ENCODE measurements at places on chromosomes 2 and 18.

- no peak overlapping the region for H3K4me3 ChIP-seq
- DNase-seq, result no peak
- peaks cover 75% of the 10 kb centered on the region for H3K27me3 ChIP-seq
- no peak overlapping the region for H3K27ac ChIP-seq
These were observed 41.5 kb downstream of the EPAS1 start for GRCh38 chr2:46338674-46339073.

DNA sequence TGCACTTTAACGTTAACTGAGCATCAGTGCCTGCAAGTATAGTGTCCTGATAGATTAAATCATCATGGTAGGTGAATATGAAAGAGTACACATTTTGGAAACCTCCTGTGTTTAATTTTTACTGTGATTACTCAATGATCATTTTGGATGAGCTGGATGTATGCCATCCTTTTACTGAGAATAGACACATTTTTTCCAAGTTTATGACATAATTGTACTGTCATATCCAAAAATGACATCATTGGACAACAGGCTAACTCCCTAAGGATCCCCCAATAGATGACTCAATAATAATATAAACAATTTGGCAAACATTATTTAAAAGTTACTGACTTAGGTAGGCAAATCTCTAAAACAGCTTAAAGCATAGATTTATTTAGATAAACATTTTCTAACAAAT is 410.8 kb upstream of the REG3G start:
- no peaks in the 10 kb centered on the region for H3K27me3 ChIP-seq
- H3K4me1 ChIP-seq, result no peaks in the 10 kb centered on the region
- H3K36me3 ChIP-seq, result no peaks in the 10 kb centered on the region
- DNase-seq, result no peak

DNA sequence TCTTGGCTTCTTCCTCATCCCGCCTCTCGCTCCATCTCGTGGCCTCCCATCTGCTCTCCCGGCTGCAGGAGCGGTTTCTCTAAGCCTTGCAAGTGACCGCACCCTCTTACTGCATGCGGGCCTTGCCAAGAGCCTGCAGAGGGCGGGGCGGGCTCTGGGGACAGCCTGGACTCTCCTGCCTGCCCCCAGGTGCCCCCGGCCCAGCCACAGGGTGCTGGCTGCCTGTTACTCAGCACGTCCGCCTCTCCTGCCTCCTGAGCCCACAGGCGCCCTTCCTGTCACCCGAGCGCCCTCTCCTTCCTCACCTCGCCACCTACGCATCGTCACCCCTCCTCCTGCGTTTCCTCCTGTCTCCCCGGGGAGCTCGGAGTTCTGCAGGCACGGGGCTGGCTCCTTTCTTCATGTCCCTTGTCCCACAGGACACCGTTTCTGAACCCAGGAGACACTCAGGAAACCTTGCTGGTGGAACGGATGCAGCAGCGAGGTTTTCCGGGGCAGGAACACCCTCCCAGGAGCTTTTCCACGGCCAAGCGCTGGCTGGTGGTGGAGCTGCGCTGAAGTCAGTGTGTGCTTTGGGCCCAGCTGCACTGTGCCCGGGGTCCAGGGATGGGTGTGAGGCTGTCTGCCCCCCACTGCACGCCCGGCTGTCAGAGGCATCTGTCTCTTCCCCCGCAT is 28.5 kb downstream of the HPCAL1 start:
- peaks cover 28% of the 10 kb centered on the region for H3K36me3 ChIP-seq
- peak; percentile 85 for DNase-seq
- H3K27me3 ChIP-seq, result peaks cover 6% of the 10 kb centered on the region
- peaks cover 76% of the 10 kb centered on the region for H3K4me1 ChIP-seq
- peak overlapping the region; percentile 85 for H3K4me3 ChIP-seq
- peak overlapping the region; percentile 93 for H3K27ac ChIP-seq

DNA sequence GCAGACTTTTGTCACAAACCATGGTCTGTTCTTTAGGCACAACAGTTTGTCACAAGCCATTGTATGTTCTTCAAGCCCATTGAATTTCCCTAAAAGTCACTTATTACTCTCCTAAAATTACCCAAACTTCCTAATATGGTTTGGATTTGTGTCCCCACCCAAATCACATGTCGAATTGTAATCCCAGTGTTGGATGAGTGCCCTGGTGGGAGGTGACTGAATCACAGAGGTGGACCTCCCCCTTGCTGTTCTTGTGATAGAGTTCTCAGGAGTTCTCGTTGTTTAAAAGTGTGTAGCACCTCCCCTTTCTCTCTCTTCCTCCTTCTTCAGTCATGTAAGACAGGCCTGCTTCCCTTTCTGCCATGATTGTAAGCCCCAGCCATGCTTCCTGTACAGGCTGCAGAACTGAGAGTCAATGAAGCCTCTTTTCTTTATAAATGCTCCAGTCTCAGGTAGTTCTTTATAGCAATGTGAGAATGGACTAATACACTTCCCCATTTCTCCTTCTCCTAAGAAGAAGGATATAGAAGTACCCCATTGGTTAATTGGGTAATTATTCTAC is 11.2 kb upstream of the GYPC start:
- H3K4me1 ChIP-seq, result peaks cover 5% of the 10 kb centered on the region
- no peak overlapping the region for H3K4me3 ChIP-seq
- H3K27me3 ChIP-seq, result peaks cover 22% of the 10 kb centered on the region
- H3K36me3 ChIP-seq, result no peaks in the 10 kb centered on the region
- H3K27ac ChIP-seq, result no peak overlapping the region

GRCh38 chr2:228600265-228600664 is 418.8 kb upstream of the SPHKAP start:
- H3K4me1 ChIP-seq, result no peaks in the 10 kb centered on the region
- H3K4me3 ChIP-seq, result no peak overlapping the region
- no peak for DNase-seq
- H3K27ac ChIP-seq, result no peak overlapping the region

- H3K4me1 ChIP-seq, result no peaks in the 10 kb centered on the region
- no peak overlapping the region for H3K4me3 ChIP-seq
- H3K27me3 ChIP-seq, result peaks cover 3% of the 10 kb centered on the region
- H3K36me3 ChIP-seq, result no peaks in the 10 kb centered on the region
These were observed 111.3 kb downstream of the ESCO1 start for GRCh38 chr18:21489119-21489750.

GRCh38 chr2:135585586-135585985 is 54.3 kb downstream of the R3HDM1 start:
- peaks cover 11% of the 10 kb centered on the region for H3K4me1 ChIP-seq
- no peaks in the 10 kb centered on the region for H3K27me3 ChIP-seq
- H3K27ac ChIP-seq, result no peak overlapping the region
- DNase-seq, result no peak
- peaks cover 2% of the 10 kb centered on the region for H3K36me3 ChIP-seq

DNA sequence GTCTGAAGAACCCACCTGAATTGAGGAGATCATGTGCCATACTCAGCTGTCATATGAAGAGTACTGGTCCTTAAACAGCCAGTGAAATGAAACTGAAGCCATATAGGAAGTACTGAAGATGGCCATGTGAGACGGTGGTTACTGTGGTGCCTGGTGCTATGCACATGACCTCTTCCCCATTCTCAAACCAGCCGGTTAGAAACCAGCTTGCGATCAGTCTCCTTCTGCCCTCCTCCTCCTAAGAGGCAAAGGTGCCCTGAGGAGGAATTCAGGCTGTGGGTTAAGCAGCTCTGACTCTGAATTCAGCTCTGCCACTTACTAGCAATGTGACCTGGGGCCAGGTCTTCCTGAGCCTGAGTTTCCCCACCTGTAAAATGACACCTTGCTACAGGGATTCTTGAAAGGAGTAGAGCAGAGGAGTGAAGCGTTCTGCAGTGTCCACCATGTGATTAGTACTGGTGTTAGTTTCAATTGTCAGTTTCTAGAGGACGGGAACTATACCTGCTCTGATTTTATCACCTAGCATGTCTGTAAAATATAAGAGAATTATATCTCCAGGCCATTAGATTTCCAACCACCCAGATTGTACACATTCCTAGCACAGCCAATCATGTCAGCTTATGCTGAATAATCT is 5.1 kb downstream of the FECH start:
- no peak overlapping the region for H3K4me3 ChIP-seq
- H3K27ac ChIP-seq, result no peak overlapping the region
- no peaks in the 10 kb centered on the region for H3K27me3 ChIP-seq
- peak; percentile 33 for DNase-seq

DNA sequence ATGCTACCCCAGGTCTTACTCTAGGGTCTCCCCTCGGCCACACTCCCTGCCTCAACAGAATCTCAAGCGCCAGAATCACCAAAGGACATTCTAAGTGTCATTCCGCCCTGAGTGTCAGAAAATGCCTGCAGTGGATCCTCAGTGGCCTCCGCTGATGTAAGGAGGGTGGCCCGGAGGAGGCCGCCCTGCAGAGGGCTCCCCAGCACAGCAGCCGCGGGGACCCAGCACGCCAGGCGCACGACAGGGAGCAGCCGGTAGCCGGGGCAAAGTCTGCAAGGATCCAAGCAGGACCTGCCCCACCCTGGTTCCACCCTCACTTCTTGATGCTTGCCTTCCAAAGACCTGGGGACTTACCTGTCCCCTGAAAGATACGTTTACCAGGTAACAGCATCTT is 54.2 kb upstream of the ID2 start:
- H3K4me3 ChIP-seq, result no peak overlapping the region
- no peaks in the 10 kb centered on the region for H3K36me3 ChIP-seq
- H3K27me3 ChIP-seq, result peaks cover 10% of the 10 kb centered on the region
- H3K27ac ChIP-seq, result no peak overlapping the region
- peak; percentile 10 for DNase-seq
